Activated CD8-positive, alpha-beta memory T cell treated with anti-CD3 and anti-CD28 coated beads for 1 hour (primary cell): ENCODE measurements at places on chromosomes 6 and 20.

DNA sequence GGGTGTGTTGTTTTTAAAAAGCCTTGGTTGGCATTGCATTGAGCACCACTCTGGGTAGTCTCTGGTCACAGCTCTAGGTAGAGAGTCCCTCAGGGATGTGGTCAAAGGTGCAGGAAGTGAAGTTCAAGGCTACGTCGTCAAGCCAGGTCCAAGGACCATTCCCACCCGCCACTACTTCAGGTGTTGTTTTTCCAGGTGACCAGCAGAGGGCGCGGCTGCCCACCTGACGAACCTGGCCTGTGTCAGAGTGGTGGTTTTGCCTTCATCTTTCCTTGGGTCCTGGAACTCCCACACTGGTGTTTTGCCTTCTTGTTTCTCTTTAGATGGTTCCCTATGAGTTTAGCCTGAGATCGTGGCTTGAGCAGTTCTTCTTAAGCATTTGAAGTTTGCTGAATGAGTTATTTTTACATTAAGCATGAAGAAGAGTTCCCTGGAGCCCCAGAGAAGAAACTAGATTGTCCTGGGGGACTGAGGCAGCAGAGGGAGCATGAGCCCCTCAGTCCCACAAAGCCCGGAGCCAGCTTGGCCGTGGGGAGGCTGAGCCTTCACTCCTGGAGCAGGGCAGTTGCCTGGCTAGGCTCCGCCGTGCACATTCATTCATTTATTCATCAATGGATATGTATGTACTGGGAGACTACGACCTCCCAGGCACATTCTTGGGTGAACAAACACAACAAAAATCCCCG lies 5.6 kb upstream of the PHACTR3 start:
- DNase-seq = no peak

- DNase-seq = no peak
Measured at GRCh38 chr6:14012313-14013030, 87.7 kb downstream of the RNF182 start.

GRCh38 chr6:136236466-136237293 lies 13.4 kb downstream of the MTFR2 start:
- no peak for DNase-seq

- DNase-seq = no peak
Measured at GRCh38 chr6:125858427-125859320, 67.9 kb downstream of the NCOA7 start.

- DNase-seq = no peak
Measured at GRCh38 chr20:62741701-62742491, 33.3 kb downstream of the NTSR1 start.

DNA sequence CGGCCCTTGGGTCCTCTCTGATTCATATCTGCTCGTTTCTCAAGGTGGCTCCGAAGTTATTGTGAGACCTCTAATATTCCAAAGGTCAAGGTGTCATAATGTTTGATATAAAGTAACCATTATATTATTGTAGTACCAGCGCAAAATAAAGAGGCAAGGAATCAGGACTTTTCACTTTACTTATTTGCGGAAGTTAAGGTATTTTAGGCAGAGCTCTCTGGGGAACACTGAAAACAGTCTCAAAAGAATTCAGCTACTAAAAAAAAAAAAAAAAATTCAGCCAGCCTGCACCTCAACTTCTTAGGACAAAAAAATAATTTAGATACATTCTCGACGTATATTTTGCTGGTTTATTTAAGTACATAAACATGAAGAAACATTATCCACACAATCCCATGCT lies 2.4 kb downstream of the OSER1 start:
- no peak for DNase-seq

DNA sequence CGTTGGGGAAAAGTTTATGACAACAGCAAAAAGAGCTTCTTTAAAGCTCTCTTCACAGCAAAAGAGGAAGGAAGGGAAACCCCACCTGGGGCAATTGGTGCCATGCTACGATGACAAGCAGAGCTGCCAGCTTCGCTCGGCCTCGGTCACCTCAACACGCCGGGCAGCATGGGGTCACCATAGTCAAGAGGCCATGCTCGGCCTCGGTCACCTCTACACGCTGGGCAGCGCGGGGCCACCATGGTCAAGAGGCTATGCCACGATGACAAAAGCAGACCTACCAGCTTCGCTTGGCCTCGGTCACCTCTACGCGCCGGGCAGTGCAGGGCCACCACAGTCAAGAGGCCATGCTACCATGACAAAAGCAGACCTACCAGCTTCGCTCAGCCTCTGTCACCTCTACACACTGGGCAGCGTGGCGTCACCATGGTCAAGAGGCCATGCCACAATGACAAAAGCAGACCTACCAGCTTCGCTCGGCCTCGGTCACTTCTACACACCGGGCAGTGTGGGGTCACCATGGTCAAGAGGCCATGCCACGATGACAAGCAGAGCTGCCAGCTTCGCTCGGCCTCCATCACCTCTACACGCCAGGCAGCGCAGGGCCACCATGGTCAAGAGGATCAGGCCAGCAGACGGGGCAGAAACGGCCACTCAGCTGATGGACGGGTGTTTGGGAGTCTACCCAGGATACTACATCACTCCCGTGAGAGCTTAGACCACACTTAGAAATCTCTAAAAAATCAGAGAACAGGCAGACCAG lies 12.1 kb downstream of the APMAP start:
- no peak for DNase-seq

- DNase-seq = peak; percentile 54
Measured at GRCh38 chr6:169723200-169723909, 945 bp downstream of the PHF10 start.

- no peak for DNase-seq
Measured at GRCh38 chr6:88380618-88381288, 214.6 kb upstream of the CNR1 start.

DNA sequence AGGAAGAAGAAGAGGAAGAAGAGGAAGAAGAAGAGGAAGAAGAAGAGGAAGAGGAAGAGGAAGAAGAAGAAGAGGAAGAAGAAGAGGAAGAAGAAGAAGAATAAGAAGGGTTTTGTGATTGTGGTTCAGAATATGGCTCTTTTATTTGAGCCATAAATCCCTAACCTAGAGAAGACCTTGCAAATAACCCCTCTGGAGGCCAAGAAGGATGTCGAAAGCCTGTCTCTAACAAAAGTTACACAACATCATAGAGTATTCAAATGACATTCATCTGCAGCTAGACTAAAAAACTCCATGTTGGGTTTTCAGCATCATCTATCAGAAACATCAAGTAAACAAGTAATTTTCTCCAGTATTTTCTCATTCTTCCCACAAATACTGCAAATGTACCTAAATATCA lies 100.9 kb downstream of the RNASET2 start:
- no peak for DNase-seq

DNA sequence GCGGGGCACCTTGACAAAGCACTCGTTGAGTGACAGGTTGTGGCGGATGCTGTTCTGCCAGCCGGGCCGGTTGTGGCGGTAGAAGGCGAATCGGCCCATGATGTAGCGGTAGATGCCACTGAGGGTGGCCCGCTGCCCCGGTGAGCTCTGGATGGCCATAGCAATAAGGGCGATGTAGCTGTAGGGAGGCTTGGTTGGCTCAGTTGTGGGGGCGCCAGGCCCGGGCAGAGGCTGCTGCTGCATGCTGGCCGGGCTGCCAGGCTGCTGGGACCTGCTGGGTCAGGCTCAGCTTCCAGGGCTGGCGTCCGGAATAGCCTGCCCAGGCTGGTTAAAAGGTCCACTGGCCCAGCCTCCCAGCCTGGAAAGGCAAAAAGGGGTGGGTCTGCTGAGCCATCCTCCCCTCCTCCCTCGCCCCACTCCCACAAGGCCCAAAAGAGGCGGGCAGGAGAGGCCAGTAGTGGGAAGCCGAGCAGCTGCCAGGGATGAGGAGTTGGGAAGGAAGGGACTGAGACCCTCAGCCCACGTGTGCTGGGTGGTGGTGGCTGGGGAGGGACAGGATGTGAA lies at the start of gene FOXS1:
FOXS1 (minus strand) TSS at position 305 of the 564 bp plus-strand sequence; CDS start at position 243, 62 bp downstream.
- no peak for DNase-seq

DNA sequence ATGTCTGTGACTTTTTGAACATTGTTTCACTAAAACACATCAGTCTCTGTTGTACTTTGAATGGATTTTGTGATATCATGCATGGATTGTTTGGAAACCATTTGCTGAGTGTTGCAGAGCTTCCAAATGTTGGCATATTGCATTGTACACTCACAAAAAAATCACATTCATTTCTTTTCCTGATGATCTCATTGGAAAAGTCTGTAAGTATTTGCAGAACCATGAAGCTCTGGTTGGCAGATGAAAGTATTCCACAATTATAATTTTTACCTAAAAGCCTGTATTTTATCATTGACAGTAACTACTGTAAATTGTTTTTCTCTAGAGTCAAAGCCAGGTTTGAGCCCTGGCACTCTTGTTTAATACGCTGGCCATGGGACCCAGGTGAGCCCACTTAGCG lies 42.1 kb downstream of the VAPB start:
- no peak for DNase-seq

DNA sequence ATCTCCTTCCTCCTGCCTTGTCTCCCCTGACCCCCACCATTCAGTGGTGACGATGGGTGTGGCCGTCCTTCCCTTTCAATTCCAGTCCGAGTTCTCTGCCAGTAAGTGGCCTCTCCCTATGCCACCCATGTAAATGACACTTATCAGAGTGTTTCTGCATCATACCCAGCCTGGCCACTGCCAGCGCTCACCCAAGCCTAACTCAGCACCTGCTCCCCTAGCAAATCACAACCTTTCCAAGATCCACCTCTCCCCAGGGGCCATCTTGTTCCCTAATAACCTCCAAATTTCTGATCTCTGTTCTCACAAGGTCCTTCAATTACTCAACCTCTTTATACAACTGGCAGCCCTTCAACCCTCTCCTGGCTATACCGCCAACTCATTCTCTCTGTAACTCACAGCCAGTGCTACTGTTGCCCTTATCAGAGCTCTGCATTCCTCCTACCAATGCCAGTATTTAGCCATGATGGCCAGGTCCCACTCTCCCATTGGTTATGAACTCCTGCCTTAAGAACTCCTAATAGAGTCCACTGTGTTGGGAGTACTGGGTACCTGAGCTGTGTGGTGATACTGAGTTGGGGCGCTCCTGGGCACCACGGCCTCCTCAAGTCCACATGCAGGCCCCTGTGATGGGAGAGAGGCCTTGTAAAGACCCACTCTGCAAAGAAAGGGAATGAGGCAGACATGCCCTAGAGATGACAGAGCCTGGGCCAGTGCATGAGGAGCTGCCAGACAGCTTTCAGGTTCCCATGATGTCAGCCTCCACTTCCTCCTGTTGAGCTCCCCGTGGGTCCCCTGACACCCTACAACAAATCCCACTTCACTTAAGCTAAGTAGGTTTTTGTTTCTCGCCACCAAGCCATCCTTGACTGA lies 187.4 kb upstream of the RREB1 start:
- DNase-seq = no peak

DNA sequence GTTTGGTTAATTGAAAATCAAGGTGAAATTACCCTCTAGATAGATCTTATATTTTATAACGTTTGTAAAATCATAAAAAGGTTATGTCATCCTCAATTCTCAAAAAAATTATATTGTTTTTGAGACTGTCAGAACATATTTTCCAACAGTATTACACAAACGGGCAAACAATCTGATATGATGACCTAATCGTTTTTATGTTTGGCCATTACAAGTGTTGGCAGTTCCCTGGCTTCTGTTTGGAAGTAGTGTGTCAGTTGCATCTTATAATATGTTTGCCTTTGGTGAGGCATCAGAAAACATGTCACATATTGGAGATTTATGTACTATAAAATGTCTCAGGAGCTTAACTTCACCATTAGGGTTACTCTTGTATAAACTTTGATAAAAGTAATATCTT lies 308.1 kb upstream of the EPHA7 start:
- no peak for DNase-seq

GRCh38 chr6:74733830-74734620 lies 471.8 kb downstream of the COL12A1 start:
- no peak for DNase-seq

DNA sequence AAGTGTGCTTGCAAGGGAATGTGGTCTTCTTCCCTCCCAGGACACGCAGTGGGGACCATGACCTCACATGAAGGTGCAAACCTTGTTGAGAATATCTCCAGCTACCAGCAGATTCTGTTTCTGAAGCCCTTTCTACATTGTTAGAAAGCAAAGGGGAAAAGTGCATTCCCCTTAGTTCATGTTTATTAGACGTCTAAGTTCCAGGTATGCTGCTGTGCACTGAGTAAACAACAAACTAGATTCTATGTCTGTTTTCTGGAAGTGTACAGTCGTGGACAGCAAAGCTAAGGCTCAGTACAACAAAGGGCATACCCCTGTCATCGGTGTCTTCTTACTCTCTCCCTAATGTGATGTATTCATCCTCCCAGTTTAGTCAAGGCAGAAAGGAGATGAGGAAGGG lies 178.5 kb downstream of the KIF16B start:
- DNase-seq = no peak

GRCh38 chr6:52538252-52538900 lies 38.5 kb downstream of the TRAM2 start:
- no peak for DNase-seq

DNA sequence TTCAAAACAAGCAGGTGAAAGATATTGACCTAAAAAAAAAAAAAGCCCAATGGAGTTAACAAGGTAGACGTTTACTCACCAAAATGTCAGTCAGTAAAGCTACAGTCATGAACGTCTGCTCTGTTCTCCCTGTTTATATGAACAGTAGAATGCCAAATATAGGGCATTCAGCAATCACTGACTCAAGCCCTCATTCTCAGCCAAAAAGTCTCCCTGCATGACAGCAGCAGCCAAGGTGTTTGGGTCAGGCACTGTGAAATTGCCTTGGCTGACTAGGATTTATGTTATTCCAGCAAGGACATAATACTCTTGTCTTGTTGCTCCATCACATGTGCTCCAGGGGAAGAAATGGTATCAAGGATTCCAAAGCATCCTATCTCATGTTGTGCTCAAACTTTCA lies 194.7 kb upstream of the RSPO3 start:
- DNase-seq = no peak

DNA sequence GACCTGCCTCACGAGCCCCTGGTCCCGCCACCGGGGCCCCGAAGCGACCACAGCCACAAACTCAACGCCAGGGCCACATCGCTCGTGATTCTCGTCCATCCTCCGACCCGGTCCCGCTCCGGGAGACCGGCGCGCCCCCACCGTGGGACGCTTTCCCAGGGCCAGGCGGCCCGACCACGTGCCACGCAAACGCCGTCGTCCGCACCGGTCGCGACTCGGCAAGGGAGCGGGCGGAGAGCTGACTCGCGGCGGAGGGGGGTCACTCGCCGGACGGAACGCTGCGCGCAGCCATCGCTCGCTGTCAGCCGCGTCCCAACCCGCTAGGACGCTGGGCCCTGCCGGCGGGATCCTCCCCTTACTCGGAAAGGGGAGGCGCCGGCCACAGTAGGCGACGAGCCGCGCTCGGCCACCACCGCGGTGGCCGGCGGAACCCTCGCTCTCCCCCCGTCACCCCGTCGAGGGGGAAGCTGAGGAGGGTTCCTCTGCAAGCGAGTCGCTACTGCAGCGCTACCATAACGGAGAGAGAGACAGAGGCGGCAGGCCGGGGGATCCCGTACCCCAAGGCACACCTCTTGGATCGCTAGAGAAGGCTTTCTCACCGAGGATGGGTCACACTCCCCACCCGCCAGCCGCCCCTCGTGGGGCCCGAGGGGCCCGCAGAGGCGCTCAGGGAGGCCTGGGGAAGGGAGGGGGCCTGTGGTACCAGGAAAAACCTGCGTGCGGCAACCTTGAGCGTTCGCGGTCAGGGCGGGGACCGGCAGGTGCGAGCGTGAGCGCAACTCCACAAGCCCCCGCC lies 511.8 kb upstream of the ZNF337 start:
- no peak for DNase-seq

- no peak for DNase-seq
Measured at GRCh38 chr20:13661070-13661685, 22.4 kb upstream of the TASP1 start.
